ENCODE measurements at places on chromosomes 12 and 14.

GRCh38 chr14:70289138-70289537 lies 70.3 kb downstream of the COX16 start:
- DNase-seq: no peak

DNA sequence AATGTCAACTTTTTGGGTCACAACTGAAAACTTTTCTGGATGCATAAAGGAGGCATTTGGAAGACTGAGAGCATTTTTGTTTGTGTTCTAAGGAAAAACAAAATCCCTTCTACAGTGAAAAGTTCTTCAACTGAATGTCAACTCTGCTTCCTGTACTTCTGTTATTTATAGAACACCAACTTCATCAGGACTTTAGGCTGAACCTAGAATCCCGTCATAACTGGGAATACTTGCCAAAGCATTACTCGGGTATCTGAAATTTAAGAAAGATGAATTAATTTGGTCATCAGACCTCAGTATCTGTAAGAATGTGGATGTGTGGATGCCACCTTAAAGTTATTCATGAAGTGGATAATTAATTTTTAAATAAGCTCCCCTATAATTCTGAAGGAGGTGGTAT lies 73.2 kb downstream of the FERMT2 start:
- no peak for DNase-seq

- DNase-seq: no peak
Observed at GRCh38 chr12:93137656-93138612, 208.8 kb upstream of the EEA1 start.

- DNase-seq: no peak
Observed at GRCh38 chr14:102840771-102841528, 63.7 kb downstream of the TRAF3 start.

DNA sequence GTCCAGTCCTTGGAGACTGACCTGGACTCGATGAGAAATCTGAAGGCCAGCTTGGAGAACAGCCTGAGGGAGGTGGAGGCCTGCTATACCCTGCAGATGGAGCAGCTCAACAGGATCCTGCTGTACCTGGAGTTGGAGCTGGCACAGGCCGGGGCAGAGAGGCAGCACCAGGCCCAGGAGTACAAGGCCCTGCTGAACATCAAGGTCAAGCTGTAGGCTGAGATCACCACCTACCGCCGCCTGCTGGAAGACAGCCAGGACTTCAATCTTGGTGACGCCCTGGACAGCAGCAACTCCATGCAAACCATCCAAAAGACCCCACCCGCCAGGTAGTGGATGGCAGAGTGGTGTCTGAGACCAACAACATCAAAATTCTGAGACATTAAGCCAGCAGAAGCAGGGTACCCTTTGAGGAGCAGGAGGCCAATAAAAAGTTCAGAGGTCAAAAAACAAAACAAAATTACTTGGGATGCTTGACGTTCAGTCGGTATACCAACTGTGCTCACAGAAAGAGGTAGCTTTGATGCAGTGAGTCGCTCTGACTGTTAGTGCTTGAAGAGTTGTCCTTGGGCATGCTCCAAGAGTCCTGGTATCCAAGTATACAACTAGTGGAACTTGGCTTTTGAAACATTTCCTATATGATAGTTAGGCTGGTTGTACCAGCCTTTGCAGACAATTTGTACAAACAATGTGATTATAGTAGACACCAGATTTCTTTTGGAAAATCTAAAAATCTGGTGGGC lies 4.8 kb downstream of the MED6 start:
- no peak for DNase-seq

GRCh38 chr12:127257366-127257935 lies 1009.5 kb upstream of the TMEM132C start:
- no peak for DNase-seq
